ENCODE measurements at places on chromosomes 16 and 17. TPM values are rescaled to one million over a fixed set of nuclear protein-coding genes. Genes with fewer than 3 reads are reported as not detected.

KRT20 gene
- total RNA-seq, result not detected

DNA sequence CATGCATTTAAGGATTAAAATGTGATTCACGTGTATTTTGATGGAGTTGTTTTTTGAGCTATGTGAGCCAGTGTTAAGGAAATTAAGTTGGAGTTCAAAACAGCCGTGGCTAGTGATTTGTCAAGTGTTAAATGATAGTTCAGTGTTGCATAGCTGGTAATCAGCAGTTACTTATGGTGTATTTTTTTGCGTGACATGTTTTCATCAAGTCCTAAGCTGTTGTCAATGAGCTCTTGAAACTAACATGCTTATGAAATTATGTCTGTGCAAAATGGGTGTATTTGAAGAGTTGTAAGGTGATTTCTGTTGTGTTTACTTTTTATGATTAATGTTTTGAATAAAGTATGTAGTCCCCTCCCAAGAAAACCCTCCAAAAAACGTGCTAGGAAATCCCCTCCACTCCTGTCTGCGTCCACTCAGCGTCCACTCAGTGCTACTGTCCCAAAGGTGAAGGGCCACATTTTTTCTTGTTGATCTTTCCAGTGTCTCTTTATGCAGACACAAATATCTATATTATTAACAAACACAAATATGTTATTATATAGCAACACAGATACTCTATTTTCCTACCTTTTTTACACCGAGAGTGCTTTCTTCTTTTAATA lies 30.0 kb downstream of the USP10 start:
- no peak for DNase-seq
- no peaks in the 10 kb centered on the region for H3K27me3 ChIP-seq
- peaks cover 15% of the 10 kb centered on the region for H3K4me1 ChIP-seq
- no peak overlapping the region for H3K4me3 ChIP-seq

OTOA gene
- 0.50 TPM for total RNA-seq

DNA sequence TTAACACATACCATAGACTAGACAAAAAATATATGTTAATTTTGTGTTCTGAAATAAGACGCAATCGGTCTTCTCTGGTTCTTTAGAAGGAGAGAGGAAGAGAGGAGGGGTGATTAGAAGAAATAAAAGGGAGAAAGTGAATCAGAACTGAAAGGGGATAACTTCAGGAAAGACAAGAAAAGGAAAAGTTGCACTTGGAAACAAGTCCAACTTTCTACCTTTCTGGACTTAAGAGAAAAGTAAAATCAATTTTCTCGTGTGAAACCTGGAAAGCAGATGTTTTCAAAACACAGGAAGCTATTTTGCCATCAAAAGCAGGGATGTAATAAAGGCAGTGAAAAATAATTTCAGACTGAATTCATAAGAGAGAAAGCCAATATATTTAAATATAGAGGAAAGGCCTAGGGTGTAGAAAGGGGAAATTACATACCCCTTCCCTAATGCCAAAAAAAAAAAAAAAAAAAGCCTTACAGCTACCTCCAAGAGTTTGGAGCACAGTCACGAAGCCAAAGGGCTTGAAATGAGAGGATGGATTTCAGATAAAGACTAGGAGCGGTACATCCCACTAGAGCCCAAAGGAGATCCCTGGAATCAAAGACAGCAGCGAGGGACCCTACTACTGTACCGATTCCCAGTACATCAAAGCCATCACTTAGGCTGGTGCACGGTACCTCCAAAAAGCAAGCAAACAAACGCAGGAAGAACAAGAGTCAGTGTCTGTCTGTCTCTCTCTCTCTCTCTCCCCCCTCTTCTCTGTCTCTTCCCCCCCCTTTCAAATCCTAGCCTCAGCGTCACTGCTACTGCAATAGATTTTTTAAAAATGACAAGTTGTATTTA lies 12.1 kb upstream of the ZFHX3 start:
- no peaks in the 10 kb centered on the region for H3K36me3 ChIP-seq
- no peak for DNase-seq
- peaks cover 83% of the 10 kb centered on the region for H3K27me3 ChIP-seq
- peak overlapping the region; percentile 69 for H3K27ac ChIP-seq

- no peak overlapping the region for H3K4me3 ChIP-seq
- no peaks in the 10 kb centered on the region for H3K27me3 ChIP-seq
- H3K36me3 ChIP-seq, result no peaks in the 10 kb centered on the region
- no peak overlapping the region for H3K27ac ChIP-seq
- no peaks in the 10 kb centered on the region for H3K4me1 ChIP-seq
- DNase-seq, result no peak
Measured at GRCh38 chr16:83365166-83365565, 442.6 kb upstream of the HSBP1 start.

TEKT1 gene
- total RNA-seq, result 2.9 TPM

TMEM235 gene
- total RNA-seq, result 1.2 TPM

- H3K4me3 ChIP-seq, result no peak overlapping the region
- H3K27me3 ChIP-seq, result no peaks in the 10 kb centered on the region
- no peaks in the 10 kb centered on the region for H3K4me1 ChIP-seq
- peaks cover 44% of the 10 kb centered on the region for H3K36me3 ChIP-seq
- H3K27ac ChIP-seq, result no peak overlapping the region
- DNase-seq, result no peak
Measured at GRCh38 chr16:86545954-86546637, 8.9 kb downstream of the MTHFSD start.

DNA sequence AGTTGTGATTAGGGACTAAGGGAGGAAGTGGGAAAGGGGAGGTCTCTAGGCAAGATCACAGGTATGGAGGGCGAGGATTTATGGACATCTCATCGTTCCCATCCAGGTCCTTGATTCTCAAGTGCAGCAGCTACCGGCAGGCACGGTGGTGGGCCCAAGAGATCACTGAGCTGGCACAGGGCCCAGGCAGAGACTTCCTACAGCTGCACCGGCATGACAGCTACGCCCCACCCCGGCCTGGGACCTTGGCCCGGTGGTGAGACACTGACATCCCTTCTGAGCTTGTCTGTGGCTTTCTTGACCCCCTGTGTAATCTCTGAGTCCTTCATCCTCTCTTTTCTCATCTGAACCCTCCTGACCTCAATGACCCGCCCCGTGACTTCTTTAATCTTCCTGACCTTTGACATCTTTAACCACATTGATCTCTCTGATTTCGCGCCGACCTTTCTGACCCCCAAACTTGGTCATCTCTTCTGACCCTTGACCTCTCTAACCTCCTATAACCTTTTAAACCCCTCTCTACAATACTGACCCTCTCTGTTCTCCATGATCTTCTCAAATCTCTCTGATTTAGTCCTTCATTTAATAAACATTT lies 3.8 kb downstream of the PLD2 start:
- peaks cover 49% of the 10 kb centered on the region for H3K36me3 ChIP-seq
- peaks cover 20% of the 10 kb centered on the region for H3K4me1 ChIP-seq
- no peaks in the 10 kb centered on the region for H3K27me3 ChIP-seq
- no peak overlapping the region for H3K4me3 ChIP-seq

TRIM16 gene
- total RNA-seq, result 36.1 TPM

GRCh38 chr17:17087424-17088015 lies 45.3 kb downstream of the MPRIP start:
- no peaks in the 10 kb centered on the region for H3K27me3 ChIP-seq
- no peak overlapping the region for H3K4me3 ChIP-seq
- peaks cover 14% of the 10 kb centered on the region for H3K4me1 ChIP-seq
- H3K27ac ChIP-seq, result no peak overlapping the region

MAP3K14 gene
- 4.7 TPM for total RNA-seq

GRCh38 chr16:87115646-87116045 lies 201.5 kb downstream of the C16orf95 start:
- DNase-seq, result no peak
- no peaks in the 10 kb centered on the region for H3K4me1 ChIP-seq
- H3K4me3 ChIP-seq, result no peak overlapping the region

SULT1A4 gene
- total RNA-seq, result 3.1 TPM

TEX14 gene
- total RNA-seq, result 0.30 TPM

KRT17 gene
- 1.5 TPM for total RNA-seq

KRT12 gene
- total RNA-seq, result 0.40 TPM

DNA sequence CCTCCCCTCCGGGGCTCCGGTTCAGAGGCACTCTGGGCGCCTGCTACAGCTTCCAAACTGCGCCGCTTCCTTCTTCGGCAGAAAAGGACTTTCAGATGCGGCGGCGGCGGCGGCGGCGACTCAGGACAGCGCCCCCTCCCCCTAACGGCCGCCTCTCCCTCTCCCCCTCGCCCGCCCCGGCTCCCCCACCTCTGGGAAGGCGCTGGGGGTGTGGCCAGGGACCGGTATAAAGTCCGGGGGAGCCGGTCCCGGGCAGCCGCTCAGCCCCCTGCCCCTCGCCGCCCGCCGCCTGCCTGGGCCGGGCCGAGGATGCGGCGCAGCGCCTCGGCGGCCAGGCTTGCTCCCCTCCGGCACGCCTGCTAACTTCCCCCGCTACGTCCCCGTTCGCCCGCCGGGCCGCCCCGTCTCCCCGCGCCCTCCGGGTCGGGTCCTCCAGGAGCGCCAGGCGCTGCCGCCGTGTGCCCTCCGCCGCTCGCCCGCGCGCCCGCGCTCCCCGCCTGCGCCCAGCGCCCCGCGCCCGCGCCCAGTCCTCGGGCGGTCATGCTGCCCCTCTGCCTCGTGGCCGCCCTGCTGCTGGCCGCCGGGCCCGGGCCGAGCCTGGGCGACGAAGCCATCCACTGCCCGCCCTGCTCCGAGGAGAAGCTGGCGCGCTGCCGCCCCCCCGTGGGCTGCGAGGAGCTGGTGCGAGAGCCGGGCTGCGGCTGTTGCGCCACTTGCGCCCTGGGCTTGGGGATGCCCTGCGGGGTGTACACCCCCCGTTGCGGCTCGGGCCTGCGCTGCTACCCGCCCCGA lies at the start of gene IGFBP4:
Gene IGFBP4 (plus strand): TSS at position 255 of the 792 bp plus-strand sequence. CDS start 286 bp downstream, at position 541.
- no peaks in the 10 kb centered on the region for H3K27me3 ChIP-seq
- H3K36me3 ChIP-seq, result no peaks in the 10 kb centered on the region
- peak within 1 kb of the TSS; percentile 69 for H3K4me3 ChIP-seq
- peaks cover 48% of the 10 kb centered on the region for H3K4me1 ChIP-seq
- peak; percentile 88 for DNase-seq

- H3K4me3 ChIP-seq, result no peak overlapping the region
- H3K27me3 ChIP-seq, result no peaks in the 10 kb centered on the region
- peak overlapping the region; percentile 6 for H3K27ac ChIP-seq
- peaks cover 12% of the 10 kb centered on the region for H3K36me3 ChIP-seq
- no peak for DNase-seq
- peaks cover 32% of the 10 kb centered on the region for H3K4me1 ChIP-seq
Measured at GRCh38 chr16:89506113-89506504, 2.1 kb upstream of the SPG7 start.

DNA sequence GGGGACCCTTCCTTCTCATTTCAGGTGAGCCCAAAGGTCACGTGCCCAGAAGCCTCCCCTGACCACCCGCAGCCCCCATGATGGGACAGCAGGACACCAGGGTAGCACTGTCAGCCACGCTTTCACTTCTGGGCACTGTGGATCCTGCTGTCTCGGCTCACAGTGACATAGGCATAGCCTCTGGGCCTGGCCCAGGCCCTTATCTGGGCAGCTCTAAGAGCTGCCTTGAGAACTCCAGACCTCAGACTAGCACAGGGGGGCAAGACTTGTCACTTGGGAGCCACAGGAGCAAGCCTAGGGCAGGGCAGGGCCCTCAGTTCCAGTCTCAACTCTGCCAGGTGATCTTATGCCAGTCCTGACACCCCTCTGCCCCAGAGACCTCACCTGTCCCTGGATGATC lies 4.7 kb downstream of the NATD1 start:
- no peak for DNase-seq
- no peaks in the 10 kb centered on the region for H3K27me3 ChIP-seq
- no peak overlapping the region for H3K27ac ChIP-seq
- H3K4me1 ChIP-seq, result peaks cover 21% of the 10 kb centered on the region
